Effector memory CD8-positive, alpha-beta T cell (primary cell): ENCODE measurements at places on chromosomes 5 and 9.

DNA sequence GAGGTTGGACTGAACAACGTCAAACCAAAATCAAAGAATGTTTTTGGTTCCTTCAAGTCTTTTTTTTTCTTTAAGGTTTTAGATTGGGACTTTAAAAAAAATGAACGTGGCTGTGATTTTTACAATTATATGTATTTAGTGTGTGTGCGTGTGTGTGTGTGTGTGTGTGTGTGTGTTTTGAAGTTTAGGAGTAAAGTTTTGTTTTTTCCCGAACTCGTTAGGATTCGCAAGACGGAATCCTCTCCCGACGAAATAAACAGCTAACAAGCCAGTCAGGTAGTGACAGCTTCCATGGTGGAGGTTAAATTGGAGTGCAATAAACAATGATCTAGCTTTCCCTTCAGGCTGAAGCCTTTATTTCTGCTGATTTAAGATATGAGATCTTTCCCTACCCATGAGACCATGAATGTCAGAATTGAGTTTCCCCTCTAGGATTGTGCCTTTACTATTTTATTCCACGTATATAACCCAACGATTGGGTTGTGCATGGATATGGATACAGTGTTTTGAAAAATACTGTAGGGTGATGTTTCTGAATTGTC is 1.2 kb downstream of the KIAA1958 start:
- no peak for DNase-seq

DNA sequence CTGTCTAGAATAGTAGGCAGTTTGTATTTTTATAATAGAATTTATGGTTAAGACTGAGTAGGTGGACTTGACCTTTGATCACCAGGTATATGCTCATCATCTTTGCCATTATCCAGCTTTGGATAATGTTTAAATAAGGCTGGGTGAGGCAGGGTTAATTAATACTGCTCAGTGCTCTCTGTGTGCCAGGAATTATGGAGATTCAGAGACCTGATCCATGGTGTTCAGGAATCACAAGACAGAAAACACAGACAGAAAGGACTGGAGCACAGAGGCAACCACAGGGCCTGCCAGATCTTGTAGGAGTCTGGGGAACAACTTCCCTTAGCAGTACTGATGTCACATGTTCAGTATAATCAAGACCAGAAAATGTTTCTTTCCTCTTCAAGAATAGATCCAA is 186.3 kb upstream of the ADCY2 start:
- DNase-seq, result no peak

- DNase-seq, result no peak
Measured at GRCh38 chr5:171424726-171425125, 5.3 kb downstream of the FGF18 start.

GRCh38 chr5:168356592-168356991 is 65.1 kb downstream of the WWC1 start:
- no peak for DNase-seq

- DNase-seq, result no peak
Measured at GRCh38 chr9:71509054-71509453, 259.3 kb downstream of the CEMIP2 start.

DNA sequence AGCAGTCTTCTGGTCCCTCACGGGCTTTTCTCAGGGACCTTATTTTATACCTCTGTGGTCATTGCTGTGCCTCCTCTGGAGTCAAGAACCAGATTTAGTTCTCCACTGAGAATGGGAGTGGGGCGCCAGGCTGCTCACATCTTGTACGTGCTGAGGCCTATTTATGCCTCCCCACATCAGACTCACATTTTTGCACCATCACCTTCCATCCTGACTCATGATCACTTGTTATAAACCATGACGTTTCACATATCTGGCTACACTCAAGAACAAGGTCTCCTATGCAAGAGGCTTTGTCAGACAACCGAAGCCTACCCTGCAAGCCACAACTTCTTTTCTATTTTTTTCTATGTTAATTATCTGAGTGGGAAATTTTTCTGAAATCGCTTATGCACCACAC is 10.7 kb downstream of the PRUNE2 start:
- DNase-seq, result no peak

- no peak for DNase-seq
Measured at GRCh38 chr9:89790542-89791109, 185.8 kb downstream of the GADD45G start.

DNA sequence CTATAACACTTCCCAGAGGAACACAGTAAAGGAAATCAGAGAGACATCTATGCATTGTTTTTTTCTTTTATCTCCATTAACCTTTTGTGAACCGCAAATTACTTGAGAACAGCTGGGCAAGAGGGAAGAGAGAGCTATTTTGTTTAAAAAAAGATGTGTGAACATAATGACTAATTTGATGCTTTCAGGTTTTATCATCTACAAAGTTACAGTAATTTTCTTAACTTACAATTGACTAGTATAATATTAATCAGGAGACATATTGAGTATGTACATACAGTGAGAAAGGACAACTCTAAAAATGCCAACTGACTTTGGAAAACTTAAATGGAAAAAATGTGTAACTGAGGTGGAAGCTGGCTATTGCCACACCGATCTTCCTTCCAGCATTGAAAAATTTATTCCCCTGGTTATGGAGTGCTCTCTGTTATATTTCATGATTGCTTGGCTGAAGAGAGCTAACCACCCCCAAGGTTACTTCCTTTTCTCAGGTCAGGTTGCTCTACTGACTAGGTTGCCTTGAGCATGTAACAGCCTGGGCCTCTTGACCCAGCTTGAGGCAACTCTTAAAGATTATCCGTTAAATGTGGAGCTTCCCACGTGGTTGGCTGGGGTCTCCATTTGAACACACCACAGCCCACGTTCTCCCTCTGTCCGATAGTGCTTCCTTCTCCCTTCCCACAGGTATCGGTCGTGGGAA is 62.6 kb upstream of the C6 start:
- no peak for DNase-seq

DNA sequence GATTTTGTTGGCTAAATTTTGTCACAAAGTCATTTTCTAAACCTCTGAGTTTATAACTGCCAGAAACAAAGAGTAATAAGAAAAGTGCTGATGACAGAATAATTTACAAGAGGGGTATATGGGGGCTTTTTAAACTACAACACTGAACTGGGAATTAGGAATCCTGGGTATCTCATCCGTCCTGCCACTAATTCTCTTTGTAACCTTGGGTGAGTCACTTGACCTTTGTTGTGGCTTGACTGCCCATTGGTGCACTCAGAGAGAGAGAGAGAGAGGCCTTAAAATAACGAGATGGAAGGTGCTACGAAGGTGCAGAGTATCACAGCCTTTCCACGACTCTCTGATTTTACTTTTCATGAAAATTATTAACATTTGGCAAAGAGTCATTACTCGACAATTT is 130.3 kb upstream of the CNTLN start:
- DNase-seq, result no peak

GRCh38 chr5:55896238-55896637 is 45.1 kb downstream of the IL31RA start:
- no peak for DNase-seq

DNA sequence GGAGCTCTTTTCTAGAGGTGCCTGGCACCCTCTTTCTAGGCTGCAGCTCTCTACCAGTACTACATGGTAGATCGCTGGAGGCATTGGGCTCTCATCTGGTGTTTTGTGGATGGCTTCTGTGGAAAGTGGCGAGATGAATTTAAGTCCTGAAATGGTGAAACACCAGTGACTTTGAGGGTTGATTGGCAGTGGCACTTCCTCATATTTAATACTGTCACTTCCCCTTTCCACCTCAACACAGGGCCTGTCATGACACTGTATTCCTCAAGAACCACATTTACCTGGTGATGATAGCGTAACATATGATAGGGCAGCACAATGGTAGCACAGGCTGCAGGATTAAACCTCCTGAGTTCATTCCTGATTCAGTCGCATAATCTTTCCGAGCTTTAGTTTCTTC is 132.1 kb downstream of the KDM4C start:
- DNase-seq, result no peak

- no peak for DNase-seq
Measured at GRCh38 chr5:147957901-147958300, 51.6 kb upstream of the C5orf46 start.

DNA sequence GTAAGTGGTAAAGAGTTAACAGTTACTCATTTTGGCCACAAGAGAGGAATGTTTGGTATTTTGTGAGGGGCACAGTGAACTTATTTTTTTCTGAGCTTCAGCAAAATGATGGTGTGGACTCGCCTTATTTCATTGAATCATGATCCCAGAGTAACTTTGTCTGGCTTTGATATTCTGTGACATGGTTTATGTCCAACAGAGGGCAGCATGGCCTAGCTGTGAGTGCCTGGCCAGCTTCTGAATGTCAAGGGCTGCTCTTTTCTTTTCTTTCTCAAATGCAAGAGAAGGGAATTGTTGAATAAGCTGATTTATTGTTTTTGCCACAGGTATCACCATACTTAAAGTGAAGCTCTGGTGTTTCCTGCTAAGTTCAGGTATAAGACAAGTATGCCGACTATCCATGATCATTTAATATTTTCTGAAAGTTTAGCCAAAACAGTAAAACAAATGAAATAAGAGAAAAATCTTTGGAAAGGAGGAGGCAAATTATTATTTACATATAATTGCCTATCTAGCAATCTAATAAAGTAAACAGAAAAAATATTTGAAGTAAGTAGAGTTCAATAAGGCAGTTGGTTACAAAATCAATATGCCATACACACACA is 31.7 kb downstream of the MRPL22 start:
- no peak for DNase-seq

- DNase-seq, result no peak
Measured at GRCh38 chr9:97501972-97502221, 431 bp downstream of the TMOD1 start.

DNA sequence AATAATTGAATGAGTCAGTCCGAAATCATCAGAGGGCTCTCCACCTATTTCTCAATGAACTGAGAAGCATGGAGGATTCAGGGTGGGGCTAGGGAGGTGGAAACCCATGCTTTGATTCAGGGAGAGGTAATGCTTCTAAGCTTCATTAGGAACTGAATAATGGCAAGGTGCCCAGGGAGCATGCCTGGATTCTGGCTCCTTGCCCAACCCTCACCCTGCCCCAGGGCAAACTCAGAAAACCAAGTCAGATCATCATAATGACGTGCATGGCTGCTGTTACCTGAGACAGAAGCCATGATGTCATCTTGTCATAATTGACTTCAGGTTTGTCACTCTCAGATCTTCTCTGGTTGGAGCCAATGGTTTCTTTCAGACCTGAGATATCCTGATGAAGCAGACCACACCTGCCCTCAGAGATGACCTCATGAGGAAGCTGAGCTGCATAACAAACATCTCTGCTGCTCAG is 199.6 kb downstream of the SYK start:
- no peak for DNase-seq

- DNase-seq, result no peak
Measured at GRCh38 chr5:171421331-171422262, 2.1 kb downstream of the FGF18 start.

DNA sequence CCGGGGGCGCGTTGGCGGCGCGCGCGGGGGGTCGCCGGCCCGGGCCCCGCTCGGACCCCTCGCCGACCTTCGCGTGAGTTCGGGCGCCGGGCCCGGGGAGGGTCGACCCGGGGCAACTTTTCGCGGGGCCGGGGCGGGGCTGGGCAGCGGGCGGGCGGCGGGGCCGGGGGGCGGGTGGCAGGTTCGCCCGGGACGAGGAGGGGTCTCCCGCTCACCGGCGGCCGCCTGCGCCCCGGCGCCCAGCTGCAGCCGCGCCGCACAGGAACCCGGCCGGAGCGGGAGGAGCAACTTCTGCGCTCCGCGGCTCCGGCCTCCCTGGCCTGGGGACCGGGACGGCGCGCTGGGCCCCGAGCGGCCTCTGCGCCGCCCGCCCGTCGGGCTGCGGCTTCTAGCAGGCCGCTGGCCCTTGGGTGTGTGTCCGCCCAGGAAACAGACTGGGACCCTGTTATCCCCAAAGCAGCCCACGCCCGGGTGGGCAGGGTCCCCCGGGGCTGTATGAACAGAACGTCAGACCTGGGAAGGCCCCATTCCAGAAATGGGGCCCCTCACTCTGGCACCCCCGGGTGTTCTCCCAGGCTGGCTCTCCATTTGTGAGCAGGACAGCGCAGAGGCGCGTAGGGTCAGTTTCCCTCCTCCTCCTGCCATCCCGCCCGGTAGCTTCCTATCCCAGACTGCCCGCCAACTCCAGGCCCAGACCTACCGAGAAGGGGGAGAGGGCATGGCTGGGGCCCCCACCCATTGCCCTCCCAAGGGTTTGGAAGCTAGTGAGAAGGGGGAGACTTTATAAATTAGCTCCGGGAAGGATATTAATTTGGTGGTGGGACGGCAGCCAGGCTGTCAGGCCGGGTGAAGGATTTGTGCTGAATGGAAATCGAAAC is 708 bp downstream of the RXRA start:
- no peak for DNase-seq

DNA sequence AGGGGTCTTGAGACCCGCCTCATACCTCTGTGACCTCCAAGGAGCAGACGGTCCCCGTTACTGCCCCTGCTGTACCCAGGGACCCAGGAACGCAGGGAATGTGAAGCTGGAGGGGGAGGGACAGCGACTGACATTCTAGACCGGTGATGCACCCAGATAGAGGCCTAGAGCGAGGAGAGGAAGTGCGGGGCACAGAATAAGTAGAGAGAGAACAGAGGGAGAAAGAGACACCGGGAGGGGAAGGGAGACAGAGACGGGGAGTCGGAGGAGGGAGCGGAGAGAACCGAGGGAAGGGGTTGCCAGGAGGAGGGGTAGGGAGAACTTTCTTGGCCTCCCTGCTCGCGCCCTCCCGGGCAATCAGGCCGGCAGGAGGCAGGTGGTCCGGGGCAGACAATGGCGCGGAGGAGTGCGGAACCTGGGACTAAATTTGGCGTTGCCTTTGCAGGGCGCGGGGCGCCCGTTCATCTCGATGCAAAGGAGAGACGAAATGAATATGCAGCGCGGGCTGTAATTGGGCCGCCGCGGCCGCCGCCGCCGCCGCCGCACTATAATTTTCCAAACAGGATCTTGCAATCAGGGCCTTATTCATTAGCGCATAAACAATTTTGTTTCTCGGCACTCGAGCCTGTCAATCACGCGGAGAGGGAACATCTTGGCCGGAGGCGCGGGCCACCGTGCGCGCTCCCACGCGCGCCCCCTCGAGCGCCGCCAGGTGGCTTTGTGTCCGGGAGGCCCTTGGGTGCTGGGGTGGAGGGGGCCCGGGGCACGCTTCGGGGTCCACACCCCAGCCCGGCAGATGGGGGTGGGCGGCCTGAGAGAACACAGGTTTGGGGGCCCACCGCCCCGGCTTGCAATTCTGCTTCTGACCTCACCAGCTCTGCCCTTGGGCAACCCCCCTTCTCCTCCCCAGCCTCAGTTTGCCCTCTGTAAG is 33.0 kb downstream of the NDUFA8 start:
- DNase-seq, result no peak

- no peak for DNase-seq
Measured at GRCh38 chr5:160048131-160048530, 39.2 kb downstream of the TTC1 start.

DNA sequence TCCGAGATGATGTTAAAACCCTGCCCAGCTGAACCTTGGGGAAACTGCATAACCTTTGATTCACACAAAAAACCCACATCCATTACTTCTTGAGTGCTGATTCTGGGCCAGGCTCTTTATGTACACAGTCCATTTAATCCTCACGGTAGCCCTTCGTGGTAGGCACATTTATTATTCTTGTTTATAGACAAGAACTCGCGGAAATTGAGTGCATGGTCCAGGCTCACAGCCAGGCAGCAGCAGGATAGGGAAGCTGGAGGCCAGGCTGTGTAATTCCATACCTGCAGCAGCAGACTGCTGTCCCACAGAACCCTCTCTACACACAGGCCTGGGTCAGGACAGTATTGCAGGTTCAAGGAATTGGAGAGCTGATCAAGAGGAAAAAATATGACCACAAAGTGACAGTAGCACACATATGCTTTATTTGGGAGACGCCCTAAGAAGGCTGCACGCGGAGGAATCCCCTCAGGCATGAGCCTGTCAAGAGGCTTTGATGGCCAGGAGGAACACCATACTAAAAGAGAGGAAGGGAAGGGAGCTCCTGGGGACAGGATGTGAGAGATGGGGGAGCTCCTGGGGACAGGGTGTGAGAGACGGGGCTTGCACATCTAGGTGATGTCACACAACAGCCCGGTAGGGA is 28.4 kb upstream of the FAM120A start:
- no peak for DNase-seq
